ENCODE measurements at places on chromosomes 7 and 10.

DNA sequence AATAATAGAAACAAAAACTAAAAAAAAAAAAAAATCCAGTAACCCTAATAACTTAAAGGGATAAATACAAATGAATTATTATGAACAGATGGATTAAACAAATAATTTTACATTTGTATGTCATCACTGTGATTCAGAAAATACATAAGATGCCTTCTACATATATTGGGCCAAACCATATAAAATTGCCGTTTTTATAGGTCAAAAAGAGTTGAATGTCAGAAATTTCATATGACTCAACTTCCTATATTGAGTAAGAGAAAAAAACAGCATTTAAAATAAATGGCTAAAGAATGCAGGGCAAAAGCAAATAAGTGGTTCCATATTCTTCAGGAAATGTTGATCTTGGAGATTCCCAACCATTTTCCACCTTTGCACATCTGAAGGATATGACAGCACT lies 9.4 kb downstream of the SLC35B4 start:
- peak; percentile 41 for DNase-seq

GRCh38 chr7:126662856-126663255 lies 589.9 kb downstream of the GRM8 start:
- DNase-seq = no peak

DNA sequence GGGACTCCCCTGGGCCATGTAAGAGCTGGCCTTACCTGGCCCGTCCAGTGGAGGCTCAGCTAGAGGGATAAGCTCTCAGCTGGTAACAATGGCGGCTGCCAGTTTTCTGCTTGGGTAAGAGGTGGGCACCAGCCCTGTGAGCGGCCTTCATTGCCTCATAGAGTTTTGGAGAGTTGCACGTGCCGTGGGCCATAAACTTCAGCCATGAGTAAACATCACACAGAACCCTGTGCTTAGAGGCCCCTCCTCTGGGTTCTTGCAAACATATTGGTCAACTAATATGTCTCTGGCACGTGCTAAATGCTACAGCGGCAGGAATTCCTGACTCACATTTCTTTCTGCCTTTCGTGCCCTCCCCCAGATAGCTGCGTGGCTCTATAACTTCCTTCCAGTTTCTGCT lies 103.9 kb upstream of the LEP start:
- peak; percentile 40 for DNase-seq

DNA sequence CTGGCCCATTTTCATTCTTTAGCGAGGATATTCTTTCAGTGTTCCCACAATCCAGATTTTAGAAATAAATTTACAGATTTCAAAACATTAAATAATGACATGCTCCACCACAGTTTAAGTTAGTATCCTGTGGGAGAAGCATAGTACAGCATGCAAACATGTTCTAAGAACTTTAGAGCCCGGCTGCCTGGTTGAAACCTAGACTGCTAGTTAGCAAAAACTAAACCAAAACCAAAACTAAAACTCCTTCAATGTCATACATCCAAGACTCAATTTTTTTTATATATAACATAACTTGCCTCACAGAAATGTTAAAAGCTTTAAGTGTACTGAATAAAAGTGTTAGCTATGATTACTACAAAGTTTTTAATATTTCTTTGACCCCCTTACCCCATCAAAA lies 17.0 kb downstream of the TRA2A start:
- DNase-seq = no peak

GRCh38 chr10:100802607-100803006 lies 57.2 kb downstream of the PAX2 start:
- DNase-seq = no peak

- no peak for DNase-seq
These were observed 125.5 kb downstream of the RNLS start for GRCh38 chr10:88457660-88458059.

Measured in HS-5 (cell line).